ENCODE measurements at places on chromosomes 1 and 21. TPM values are rescaled to one million over a fixed set of nuclear protein-coding genes. Genes with fewer than 3 reads are reported as not detected.
A peak's percentile ranks its signal among the peaks of the same experiment; 100 is the strongest.

- peak; percentile 79 for DNase-seq
Observed at GRCh38 chr1:229258031-229258756, 12.7 kb upstream of the RAB4A start.

- no peak for DNase-seq
Observed at GRCh38 chr1:36183309-36183856, 27.4 kb downstream of the MAP7D1 start.

DNA sequence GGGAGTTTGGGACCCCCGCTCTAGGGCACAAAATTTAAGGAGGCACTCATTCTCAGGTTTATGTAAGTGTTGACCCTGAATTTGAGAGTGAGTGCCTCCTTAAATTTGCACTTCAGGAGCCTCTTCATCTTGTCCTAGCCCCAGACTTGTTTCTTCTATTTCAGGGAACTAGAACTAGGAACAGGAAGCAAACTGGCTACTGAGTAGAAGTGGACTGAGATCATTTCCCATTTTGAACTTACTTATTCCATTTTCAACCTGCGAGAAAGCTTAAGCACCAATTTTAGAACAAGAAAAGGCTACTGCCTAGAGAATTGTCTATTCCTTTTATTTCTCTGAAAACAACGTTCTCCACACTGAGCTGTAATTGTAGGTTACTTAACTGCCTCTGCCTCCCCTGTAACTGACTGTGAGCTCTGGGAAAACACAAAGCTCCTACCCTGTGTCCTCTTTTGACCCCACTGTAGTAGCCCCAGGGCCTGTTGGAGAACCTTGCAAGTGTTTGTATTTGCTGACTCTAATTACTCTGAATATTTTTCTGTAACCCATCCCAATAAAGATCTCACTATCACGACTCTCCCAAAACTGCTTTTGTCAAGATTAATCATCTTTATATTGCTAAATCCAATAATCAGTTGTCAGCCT is 2.5 kb downstream of the PPT1 start:
- DNase-seq = no peak

DNA sequence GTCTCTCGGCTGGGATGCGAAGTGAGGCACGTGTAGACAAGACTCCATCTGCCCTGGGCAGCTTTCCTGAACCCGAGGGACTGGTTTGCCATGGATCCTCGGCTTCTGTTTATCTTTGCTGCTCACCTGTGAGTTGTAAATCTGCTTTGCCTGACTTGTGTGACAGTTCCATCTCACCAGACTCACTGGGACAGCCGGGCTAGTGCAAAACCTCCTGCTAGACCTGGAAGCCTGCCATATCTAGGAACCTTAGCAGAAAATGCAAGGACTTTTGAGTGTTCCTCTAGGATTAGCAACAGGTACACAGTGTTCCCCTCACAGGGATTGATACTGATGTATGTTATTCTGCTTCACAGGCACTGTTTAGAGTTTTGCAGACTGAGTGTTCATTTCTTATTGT is 218.6 kb downstream of the URB2 start:
- no peak for DNase-seq

Gene AGPAT3
- 29.1 TPM for total RNA-seq

DNA sequence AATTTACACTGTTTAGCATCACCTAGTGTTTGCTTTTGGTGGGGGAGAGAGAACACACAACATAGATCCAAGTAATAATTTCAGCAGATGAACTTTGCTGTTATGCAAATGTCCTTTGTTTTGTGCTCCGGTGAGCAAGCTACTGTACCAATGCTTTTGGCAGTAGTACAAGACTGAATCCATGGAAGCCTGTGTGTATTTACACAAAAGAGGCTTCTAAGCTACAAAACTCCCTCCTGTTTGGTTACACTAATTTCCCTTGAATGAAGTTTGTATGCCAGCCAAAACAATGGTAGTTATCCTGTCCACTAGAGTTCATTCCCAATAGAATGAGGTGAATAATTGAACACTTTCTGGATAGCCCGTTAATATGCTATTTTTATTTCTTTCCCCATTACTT is 320.5 kb downstream of the KCTD3 start:
- no peak for DNase-seq

Gene SLC44A5
- total RNA-seq = 1.6 TPM

GRCh38 chr1:42941640-42942330 is 16.9 kb downstream of the SLC2A1 start:
- DNase-seq = no peak

GRCh38 chr1:43005460-43006361 is 47.0 kb upstream of the SLC2A1 start:
- no peak for DNase-seq

- peak; percentile 45 for DNase-seq
Observed at GRCh38 chr1:37999430-38000232, 5.7 kb downstream of the FHL3 start.

- no peak for DNase-seq
Observed at GRCh38 chr1:102588536-102588935, 519.8 kb downstream of the COL11A1 start.

DNA sequence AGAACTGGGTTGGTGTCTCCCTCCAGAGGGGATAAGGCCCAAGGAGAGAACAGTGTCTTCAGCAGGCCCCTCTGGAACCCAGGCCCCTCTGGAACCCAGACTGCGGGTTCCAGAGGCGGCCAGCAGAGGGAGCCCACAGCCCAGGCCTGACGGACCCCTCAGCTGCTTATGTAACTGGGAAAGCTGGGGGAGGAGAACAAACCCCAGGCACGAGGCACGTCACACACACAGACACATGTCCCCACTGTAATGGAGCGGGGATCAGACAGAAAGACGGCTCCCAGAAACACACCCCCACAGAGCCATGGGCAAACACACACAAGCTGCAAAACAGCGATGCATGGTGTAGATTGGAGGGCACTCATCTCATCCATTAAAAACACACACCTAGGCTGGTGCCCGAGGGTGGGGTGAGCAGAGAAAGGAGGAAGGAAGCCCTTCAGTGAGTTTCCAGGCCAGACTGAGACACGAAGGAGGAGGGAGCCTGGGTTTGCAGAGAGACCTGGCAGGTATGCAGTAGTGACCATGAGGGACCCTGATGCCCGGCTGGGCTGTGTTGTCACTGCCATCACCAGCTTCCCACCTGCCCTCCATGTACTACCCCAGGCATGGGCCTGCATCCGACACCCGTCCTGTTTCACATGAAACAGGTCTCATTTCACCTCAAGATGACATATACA is 2.8 kb upstream of the IGSF8 start:
- peak; percentile 80 for DNase-seq

Gene RPTN
- not detected for total RNA-seq

Data from pancreas (tissue), 10 donors.